ENCODE measurements at places on chromosomes 4 and X.

DNA sequence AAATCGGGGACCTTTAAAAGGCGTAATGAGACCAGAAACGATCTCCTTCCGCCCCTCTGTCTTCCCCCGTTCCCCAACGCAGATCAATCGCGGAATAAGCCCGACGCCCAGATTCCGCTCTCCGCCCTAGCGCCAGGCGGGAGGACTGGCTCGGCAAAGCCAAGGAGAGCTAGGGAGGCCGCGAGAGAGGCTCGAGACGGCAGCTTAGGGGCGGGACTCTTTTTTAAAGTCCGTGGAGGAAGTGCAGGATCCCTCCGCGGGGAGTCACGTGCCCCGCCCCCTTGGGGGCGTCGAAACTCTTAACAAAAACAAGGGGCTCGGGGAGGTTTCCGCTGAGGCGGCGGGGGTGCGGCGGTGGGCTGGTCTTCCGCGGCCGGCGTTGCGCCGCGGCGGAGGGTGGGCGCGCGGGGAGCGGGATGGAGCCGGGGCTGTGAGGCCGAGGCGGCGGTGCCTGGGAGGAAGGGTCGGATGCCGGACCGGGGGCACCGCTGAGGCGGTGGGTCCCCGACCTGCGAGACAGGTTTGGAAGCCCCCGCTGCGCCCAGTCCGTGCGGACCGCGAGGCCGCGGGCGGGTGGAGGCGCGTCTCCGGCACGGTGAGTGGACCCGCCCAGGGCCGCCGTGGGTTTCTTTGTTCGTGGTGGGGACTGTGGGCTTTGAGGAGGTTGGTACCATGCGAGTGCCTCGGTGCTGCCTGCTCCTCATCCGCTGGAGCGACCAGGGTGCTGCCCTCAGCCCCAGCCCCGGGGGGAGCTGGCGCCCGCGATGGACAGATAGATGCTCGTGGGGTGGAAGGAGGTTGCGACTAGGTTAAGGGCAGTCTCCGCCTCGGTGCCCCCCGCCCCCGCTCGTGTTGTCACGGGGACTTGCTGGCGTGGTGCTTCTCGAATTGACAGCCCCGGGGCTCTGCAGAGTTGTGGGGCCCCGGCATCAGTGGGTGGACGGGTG is at the start of gene CCNG2:
Gene CCNG2, plus strand, starts transcription at position 296 of the 947 bp plus-strand sequence. CDS start 1,326 bp downstream, outside the sequence.
- peak; percentile 82 for DNase-seq

GRCh38 chrX:22220941-22221340 is 51.8 kb upstream of the CBLL2 start:
- no peak for DNase-seq

- DNase-seq, result no peak
These were observed 1.7 kb downstream of the OCIAD1 start for GRCh38 chr4:48832571-48832970.

DNA sequence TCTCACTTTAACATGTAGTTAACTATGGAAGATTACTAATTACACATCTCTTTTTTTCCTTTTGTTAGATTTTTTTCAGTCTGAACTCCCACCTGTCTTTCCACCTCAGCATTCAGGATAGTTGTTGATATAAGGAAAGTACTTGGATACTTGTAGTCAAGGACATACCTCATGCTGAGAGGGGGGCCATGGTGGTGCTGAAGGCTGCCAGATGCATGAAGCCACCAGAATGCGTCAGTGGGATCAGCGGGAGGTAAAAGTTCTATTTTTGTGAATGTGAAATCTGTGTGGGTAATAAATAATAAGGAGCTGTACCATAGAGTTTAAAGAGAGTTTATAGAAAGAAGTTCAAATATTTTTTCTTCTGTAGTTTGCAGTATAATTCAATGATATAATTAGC is 13.1 kb upstream of the NDST4 start:
- DNase-seq, result no peak

GRCh38 chr4:151035328-151035727 is 20.2 kb upstream of the LRBA start:
- no peak for DNase-seq

- DNase-seq, result no peak
These were observed 872.5 kb upstream of the SLIT2 start for GRCh38 chr4:19379191-19379708.

DNA sequence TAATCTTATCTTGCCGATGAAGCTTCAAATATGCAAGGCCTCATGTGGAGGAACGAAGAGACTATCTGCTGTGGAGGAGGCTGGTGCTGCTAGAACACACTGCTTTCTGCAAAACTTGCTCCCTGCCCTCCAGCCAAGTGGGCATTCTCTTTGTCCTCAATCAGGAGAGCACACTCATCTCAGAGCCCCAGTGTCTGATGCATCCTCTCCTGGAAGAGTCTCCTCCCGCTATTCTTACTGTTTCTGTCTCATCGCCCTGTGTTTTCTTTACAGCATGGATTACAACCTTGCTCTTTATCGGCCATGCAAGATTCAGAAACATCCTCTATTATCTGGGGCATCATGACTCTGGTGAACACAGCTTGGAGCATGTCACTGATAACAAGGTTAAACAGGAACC is 68.2 kb upstream of the MTNR1A start:
- DNase-seq, result no peak

- no peak for DNase-seq
These were observed 318.7 kb downstream of the PCDH18 start for GRCh38 chr4:137213372-137214173.

DNA sequence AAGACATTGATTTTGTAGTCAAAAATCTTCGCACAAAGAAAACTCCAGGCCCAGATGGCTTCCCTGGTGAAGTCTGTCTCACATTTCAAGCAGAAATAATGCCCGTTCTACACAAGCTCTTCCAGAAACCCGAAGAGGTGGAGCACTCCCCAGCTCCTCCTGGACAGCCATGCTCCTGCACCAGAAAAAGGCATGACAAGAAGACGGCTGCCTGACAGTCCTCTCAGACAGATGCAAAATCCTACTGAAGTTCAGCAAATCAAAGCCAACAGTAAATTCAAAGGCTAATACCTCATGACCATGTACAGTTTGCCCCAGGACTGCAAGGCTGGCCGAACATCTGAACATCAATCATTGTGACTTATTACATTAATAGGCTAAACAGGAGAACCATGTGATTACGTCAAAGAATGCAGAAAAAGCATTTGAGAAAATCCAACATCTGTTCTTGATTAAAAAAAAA is 30.8 kb upstream of the MXD4 start:
- no peak for DNase-seq

DNA sequence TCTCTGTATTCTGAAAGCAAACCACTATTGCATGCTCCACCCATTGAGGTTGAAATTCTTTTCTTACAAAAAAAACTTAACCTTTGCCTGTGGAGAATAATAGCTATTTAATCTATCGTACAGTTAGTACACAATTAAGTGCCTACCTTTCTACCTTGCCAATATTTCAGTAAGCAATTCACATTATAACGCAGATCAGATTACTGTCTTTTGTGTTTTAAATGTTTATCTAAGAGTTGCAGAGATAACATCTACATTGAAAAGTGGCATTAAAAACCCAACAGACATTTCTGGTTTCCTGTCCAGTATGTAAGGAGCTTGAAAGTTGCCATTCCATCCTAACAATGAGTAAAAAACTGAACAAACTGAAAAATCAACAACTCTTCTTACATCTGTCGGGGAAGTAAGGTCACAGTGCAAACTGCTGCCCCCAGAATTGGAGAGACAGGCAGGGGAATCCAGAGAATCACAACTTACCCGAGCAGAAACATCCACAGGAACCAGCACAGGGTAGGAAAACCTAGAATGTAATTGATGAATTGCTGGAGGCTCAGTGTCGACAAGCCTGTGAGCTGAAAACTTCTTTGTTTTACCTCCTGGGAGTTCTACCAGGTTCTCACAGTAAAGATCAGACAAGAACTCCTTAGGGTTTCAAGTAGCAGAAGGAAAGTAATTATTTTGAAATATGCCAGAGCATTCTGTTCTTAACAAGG is 27.3 kb upstream of the ACSL4 start:
- DNase-seq, result no peak

DNA sequence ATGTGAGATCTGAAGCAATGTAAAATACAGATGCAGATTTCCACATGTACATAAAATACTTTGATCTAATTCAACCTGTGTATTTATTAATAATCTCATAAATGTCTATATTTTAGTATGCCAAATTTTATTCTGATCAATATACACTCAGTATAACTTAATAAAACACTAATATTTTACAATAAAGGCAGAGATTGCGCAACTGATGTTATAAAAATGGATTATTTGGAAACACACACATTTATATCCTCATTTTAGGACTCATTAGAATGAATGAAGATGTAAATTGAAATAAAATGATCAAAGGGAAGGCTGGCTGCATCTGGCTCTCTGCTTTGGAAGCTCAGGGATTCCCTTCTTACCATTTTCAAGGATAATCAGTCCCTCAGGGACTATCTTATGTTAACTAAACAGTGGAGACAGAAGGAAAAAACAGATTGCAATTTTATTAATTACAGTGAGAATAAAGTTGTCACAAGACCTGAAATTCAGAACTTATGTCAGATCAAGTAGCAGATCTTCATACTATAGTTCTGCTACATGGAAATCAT is 900.9 kb upstream of the EPHA5 start:
- no peak for DNase-seq

DNA sequence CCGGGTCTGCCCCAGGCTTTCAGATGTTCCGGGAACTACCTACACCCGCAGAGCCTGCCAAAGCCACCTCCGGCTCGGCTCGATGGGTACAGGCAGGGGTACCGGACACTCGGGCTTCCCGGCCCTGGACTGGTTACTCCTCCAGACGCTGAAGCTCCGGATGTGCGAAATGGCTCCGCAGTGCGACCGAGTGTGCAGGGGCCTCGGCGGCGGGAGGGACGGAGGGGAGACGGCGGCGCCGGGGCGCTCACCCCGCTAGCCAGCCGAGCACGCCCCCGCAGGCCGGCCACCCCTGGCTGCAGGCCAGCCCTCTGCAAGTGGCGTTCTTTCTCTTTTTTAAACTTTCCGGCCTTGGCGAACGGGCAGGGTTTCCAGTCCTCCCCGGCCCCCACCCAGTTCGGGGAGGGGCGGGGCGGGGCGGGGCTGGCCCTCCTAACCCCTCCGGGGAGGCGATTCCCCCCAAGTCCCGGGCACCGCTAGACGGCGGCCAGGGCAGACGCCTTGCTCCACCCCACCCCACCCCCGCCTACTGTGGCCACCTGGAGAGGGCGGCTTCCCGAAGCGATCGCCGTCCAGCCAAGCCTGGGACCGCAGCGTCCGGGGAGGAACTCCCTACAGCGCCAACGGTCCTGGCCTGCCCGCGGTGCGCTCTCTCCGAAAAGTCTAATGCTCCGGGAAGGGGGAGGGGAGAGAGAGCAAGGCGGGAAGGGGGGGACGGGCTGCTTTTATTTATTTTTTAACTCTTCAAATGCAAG is 7.5 kb downstream of the BCOR start:
- no peak for DNase-seq

DNA sequence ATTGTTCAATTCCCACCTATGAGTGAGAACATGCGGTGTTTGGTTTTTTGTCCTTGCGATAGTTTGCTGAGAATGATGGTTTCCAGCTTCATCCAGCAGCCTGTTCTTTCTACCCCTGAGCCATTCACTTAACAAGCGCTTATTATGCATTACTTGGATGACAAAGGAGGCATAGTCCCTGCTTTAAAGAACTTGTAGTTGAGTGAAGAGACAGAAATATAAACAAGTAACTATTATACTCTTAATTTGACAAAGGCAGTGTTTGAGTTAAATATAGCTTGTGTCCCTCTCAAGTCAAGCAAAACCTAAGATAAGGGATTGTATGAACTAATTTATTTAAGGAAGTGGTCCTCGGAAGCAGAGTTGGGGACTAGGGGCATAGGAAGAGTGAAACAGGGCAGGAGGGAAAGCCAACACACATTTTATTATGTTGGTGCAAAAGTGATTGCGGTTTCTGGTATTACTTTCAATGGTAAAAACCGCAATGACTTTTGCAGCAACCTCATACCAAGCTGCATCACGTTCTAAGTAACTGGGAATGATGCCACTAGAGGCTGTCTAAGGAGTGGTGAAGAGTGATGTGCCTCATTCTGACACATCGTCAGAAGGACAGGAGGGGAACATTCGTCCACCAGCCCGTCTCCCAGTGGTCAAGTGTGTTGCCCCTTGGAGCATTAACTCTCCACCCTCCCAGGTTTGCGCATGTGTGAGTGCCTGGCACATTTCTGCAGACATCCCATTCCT is 41.8 kb downstream of the QDPR start:
- DNase-seq, result no peak

DNA sequence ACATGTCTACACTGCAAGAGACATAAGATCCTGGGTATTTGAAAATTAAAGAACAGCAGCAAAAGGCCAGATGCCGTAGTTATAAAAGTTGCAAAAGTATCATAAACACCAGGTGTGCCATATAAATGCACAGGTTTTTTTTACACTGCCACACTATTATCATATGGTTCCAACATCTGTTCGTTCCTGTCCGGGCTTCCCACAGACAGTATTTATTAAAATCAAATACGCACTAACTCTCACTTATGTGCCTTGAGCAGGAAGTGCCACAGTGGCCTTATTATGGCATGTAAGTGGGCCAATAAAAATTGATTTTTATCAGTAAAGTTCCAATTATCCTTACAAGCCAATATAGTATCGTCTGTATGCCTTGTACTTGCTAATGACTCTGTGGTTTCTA is 873.2 kb downstream of the RPA4 start:
- no peak for DNase-seq

DNA sequence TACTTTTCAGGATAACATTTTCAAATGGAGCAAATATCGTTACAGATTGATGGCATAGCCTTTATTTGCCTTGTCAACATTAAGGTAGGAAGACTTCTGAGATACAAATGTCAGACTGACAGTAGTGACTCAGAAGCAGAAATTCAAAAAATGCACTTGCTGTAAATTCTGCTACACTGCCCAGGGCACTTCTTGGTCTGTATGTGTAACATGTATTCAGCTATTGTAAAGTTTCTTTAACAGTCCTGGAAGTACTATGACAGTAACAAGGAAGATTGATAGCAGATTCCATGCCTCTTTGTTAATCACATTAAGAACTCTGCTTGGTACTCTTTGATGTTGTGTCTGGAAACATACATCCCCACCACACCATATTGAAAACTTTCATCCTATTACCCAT is 69.6 kb upstream of the PCDH18 start:
- DNase-seq, result no peak

DNA sequence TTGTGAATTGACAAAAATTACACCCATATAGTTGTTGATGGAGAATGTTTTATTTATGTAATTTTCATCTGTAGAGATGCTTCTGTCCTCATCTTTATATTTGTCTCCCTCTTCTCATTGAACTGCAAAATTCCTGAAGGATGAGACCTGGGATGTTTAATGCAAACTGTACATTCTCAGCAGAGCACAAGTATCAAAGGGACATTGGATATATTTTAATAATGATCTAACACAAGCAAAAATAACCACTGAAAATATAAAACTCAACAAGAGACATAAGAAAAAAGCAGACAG is 28.6 kb downstream of the UGDH start:
- no peak for DNase-seq

GRCh38 chr4:144494280-144494679 is 151.7 kb upstream of the HHIP start:
- DNase-seq, result no peak

GRCh38 chrX:152658302-152658701 is 20.6 kb downstream of the GABRQ start:
- no peak for DNase-seq
